ENCODE measurements at places on chromosomes 12 and 14.
A peak's percentile ranks its signal among the peaks of the same experiment; 100 is the strongest.

DNA sequence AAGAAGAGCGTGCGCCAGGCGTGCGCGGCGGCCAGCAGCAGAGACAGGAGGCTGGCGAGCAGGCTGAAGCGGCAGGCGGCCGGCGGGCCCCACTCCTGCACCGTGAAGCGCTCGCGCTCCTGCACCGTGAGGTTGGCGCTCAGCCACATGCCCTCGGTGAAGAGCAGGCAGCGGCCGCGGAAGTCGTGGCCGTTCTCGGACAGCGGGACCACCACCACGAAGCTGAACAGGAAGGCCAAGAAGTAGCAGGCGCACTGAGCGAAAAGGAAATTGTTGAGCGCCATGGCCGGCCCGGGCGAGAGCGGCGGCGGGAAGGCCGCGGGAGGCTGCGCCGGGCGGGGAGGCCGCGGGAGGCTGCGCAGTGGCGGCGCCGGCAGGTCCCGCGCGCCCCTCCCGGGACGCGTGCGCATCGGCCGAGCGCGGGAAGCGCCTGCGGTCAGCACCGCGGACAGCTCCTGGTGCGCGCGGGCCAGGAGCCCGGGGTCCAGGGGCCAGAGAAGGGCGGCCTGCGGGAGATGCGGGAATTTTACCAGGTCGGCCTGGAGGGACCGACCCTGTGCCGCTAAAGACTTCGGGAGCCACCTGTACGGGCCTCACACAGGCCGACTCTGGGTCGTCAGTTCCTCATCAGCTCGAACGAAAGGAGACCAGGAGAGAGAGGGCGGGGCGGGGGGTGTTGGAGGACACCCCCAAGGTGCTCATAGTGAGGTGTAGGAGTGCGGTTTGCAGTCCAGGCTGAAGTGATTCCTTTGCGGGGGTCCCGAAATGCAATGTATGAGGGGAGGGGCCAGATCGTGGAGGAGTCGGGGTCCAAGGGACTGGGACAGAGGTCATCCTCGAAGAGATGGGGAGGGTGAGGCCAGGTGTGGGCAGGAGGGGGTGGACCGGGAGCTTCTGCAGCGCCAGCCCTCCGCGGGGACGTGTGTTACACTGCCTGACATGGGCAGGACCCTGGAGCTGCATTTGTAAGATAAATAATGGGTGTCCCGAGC is at the start of gene TMEM179:
Gene TMEM179 (minus strand): TSS at position 315 of the 992 bp plus-strand sequence. CDS start 31 bp downstream, at position 284.
- H3K4me3 ChIP-seq: no peak within 1 kb of the TSS
- DNase-seq: no peak
- peaks cover 19% of the 10 kb centered on the region for H3K27me3 ChIP-seq
- no peaks in the 10 kb centered on the region for H3K4me1 ChIP-seq

GRCh38 chr14:74983343-74983742 is 19.4 kb upstream of the EIF2B2 start:
- H3K36me3 ChIP-seq: no peaks in the 10 kb centered on the region
- H3K27me3 ChIP-seq: no peaks in the 10 kb centered on the region
- no peak overlapping the region for H3K27ac ChIP-seq
- no peak for DNase-seq

DNA sequence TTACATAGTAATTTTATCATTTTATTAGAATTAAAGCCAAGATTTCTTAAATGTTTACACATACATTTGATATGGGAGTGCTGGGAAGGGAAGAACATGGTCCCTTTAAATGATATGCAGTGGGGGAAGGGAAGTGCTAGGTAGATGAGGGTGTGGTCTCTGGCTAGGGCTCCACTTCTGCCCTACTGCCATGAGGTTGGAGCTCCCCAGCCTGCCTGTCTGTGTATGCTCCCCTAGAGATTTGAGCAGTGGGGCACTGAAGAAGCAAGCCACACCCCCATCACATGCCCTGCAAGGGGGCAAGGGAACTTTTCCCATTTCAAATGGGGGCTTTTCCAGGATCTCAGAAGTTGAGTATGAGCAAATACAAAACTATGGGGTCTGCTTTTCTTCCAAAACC is 25.5 kb downstream of the CLECL1 start:
- DNase-seq: no peak
- H3K36me3 ChIP-seq: no peaks in the 10 kb centered on the region
- H3K4me3 ChIP-seq: no peak overlapping the region
- H3K4me1 ChIP-seq: no peaks in the 10 kb centered on the region
- no peak overlapping the region for H3K27ac ChIP-seq

- no peak overlapping the region for H3K4me3 ChIP-seq
- H3K4me1 ChIP-seq: no peaks in the 10 kb centered on the region
- no peaks in the 10 kb centered on the region for H3K36me3 ChIP-seq
- no peaks in the 10 kb centered on the region for H3K27me3 ChIP-seq
Observed at GRCh38 chr12:106157802-106158201, 19.0 kb upstream of the NUAK1 start.

GRCh38 chr12:29957835-29958234 is 174.1 kb upstream of the TMTC1 start:
- H3K27me3 ChIP-seq: no peaks in the 10 kb centered on the region
- no peak overlapping the region for H3K4me3 ChIP-seq
- no peak for DNase-seq
- H3K4me1 ChIP-seq: no peaks in the 10 kb centered on the region

GRCh38 chr14:75401361-75401760 is 26.5 kb upstream of the JDP2 start:
- DNase-seq: peak; percentile 52
- H3K4me1 ChIP-seq: peaks cover 13% of the 10 kb centered on the region
- H3K27ac ChIP-seq: peak overlapping the region; percentile 72
- H3K36me3 ChIP-seq: no peaks in the 10 kb centered on the region
- no peaks in the 10 kb centered on the region for H3K27me3 ChIP-seq

GRCh38 chr14:80504781-80505180 is 293.5 kb upstream of the DIO2 start:
- H3K27me3 ChIP-seq: no peaks in the 10 kb centered on the region
- no peaks in the 10 kb centered on the region for H3K36me3 ChIP-seq
- no peak overlapping the region for H3K27ac ChIP-seq

DNA sequence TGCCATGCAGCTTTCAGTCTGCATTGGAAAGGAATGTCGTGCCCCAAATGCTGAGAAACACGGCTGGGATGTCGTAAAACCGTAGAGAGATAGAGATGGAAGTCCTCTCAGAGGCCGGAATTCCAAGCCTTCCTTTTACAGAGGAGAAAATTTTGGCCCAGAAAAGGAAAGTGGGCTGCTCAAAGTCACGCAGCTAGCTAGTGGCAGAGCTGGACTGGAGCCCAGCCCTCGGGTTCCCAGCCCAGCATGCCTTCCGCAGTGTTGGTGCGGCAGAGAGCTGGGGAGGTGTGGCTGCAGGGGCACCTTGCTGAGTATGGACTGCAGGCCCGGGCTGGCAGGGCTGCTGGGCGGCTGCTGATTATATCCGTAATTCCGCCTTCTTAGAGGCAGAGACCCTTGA is 50.3 kb downstream of the KCNA1 start:
- no peak overlapping the region for H3K27ac ChIP-seq
- H3K4me3 ChIP-seq: no peak overlapping the region
- H3K4me1 ChIP-seq: no peaks in the 10 kb centered on the region
- no peaks in the 10 kb centered on the region for H3K36me3 ChIP-seq

- no peaks in the 10 kb centered on the region for H3K27me3 ChIP-seq
- peaks cover 27% of the 10 kb centered on the region for H3K36me3 ChIP-seq
- no peak overlapping the region for H3K27ac ChIP-seq
- H3K4me1 ChIP-seq: no peaks in the 10 kb centered on the region
Observed at GRCh38 chr12:50728417-50728816, 35.5 kb upstream of the ATF1 start.

GRCh38 chr12:114668151-114668885 is 15.7 kb downstream of the TBX3 start:
- peaks cover 30% of the 10 kb centered on the region for H3K27me3 ChIP-seq
- no peaks in the 10 kb centered on the region for H3K36me3 ChIP-seq
- DNase-seq: peak; percentile 89
- peak overlapping the region; percentile 43 for H3K4me3 ChIP-seq

GRCh38 chr14:50360851-50361250 is 35.8 kb downstream of the CDKL1 start:
- H3K27me3 ChIP-seq: no peaks in the 10 kb centered on the region
- no peak for DNase-seq
- no peak overlapping the region for H3K4me3 ChIP-seq
- no peaks in the 10 kb centered on the region for H3K36me3 ChIP-seq

Measured in colonic mucosa (tissue), 4 donors.